ENCODE measurements at places on chromosomes 13 and 19.

- H3K4me3 ChIP-seq: no peak overlapping the region
- H3K36me3 ChIP-seq: no peaks in the 10 kb centered on the region
- no peak for DNase-seq
- H3K4me1 ChIP-seq: no peaks in the 10 kb centered on the region
- H3K27ac ChIP-seq: no peak overlapping the region
- no peaks in the 10 kb centered on the region for H3K27me3 ChIP-seq
Measured at GRCh38 chr13:108070925-108071324, 144.4 kb downstream of the LIG4 start.

- H3K27me3 ChIP-seq: no peaks in the 10 kb centered on the region
- H3K4me3 ChIP-seq: no peak overlapping the region
- H3K36me3 ChIP-seq: no peaks in the 10 kb centered on the region
- no peaks in the 10 kb centered on the region for H3K4me1 ChIP-seq
Measured at GRCh38 chr19:16677055-16677454, 16.1 kb downstream of the TMEM38A start.

- no peak for DNase-seq
- H3K4me3 ChIP-seq: no peak overlapping the region
- H3K36me3 ChIP-seq: no peaks in the 10 kb centered on the region
Measured at GRCh38 chr13:89267734-89268133, 1596.6 kb downstream of the SLITRK5 start.

- peaks cover 16% of the 10 kb centered on the region for H3K4me1 ChIP-seq
- H3K27me3 ChIP-seq: no peaks in the 10 kb centered on the region
- no peak overlapping the region for H3K4me3 ChIP-seq
- H3K36me3 ChIP-seq: peaks cover 22% of the 10 kb centered on the region
Measured at GRCh38 chr13:24460256-24460655, 52.3 kb downstream of the PARP4 start.

- no peak overlapping the region for H3K27ac ChIP-seq
- DNase-seq: no peak
- no peaks in the 10 kb centered on the region for H3K36me3 ChIP-seq
Measured at GRCh38 chr13:91318886-91319285, 28.6 kb upstream of the MIR17HG start.

DNA sequence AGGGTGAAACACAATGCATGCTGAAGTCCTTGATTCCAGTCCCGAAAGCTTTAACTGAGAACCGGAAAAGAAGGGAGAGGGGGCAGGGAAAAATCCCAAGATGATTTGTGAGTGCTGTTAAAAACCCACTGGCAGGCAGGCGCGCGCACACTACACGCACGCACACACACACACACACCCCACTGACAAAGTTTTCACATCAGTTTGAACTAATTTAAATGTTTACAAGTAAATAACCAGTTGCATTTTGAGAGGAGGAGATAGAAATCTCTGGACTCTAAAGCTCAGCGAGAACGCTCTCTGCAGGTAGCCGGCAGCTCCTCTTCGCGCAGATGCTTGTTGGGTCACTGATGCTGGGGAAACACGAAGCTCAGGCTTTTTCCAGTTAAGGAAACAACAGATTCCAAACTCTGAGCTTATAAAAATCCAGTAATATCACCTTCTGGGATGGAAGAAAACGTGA lies 818 bp upstream of the SLITRK1 start:
- H3K27me3 ChIP-seq: peaks cover 47% of the 10 kb centered on the region
- DNase-seq: no peak
- no peak overlapping the region for H3K4me3 ChIP-seq
- H3K4me1 ChIP-seq: no peaks in the 10 kb centered on the region
- H3K36me3 ChIP-seq: no peaks in the 10 kb centered on the region
- H3K27ac ChIP-seq: no peak overlapping the region

Data from GM23248 (cell line).